ENCODE measurements at places on chromosomes 4 and X.

DNA sequence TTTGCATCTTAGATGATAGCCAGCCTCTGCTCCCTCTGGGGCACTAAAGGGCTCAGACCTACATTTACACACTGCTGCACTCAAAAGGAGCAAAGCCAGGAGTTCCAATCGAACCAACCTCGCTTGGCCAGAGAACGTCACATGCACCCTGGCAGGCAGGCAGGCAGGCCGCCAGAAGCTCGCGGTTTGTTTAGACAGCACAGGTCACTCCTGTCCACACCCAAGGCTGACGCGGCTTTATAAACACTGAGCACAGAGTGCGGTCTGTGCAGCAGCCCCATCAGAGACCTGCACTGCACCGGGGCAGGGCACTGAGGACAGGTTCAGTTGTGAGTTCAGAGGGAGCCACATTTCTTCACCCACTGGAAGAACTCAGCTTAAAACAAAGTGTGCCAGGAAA lies 143.9 kb downstream of the BCOR start:
- no peak for DNase-seq

DNA sequence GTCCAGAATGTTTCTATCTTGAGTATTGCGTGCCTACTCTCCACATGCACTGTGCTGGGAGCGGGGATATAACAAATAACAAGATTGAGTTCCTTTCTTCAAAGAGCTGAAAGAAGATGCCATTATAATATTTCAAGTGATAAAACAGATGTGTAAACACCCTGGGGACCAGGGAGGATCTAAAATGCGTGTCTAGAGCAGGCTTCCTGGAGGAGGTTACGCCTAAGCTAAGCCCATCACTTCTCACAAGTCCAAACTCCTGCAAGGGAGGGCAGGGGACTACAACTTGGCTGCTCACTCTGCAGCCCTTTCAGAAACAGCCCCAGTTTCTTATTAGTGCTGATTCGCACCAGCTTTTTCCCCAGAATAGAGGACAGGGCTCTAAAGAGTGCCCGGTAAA lies 21.5 kb downstream of the PTCHD1 start:
- no peak for DNase-seq

DNA sequence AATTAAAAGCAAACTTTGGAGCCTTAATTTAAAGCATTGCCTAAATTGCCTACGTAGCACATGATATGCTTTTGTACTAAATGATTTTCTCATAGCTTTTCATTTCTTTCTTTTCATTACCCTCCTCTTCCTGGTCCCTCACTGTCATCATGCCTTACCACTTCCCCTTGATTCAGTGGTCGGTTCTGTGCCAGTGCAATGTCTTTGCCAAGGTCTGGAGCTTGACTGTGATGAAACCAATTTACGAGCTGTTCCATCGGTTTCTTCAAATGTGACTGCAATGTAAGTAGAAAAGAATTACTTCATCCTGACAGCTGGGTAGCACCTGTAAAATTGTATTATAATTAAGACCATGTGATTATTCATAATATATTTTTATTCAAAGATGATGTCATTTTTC lies 72.5 kb downstream of the C4orf46 start:
- no peak for DNase-seq

GRCh38 chr4:86961116-86961515 lies 26.3 kb downstream of the AFF1 start:
- DNase-seq: no peak

DNA sequence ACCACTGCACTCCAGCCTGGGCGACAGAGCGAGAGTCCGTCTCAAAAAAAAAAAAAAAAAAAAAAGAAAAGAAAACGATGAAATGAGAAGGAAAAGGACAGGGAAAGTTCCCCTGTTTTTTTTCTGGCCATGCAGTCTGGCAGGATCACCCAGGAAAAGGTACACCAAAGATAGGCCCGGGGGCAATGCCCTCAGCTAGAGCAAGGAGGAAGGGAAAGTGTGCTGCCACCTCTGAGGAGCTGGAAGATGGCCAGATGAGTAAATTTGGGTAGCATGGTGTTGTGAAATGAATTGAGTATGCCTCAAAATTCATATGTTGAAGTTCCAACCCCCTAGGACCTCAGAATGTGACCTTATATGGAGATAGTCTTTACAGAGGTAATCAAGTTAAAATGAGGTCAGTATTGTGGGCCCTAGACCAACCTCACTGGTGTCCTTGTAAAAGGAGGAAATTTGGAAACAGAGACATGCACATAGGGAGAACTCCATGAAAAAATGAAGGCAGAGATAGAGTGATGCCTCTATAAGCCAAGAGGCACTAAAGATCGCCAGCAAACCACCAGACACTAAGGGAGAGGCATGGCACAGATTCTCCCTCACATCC lies 28.9 kb downstream of the MAOB start:
- DNase-seq: no peak
